ENCODE measurements at places on chromosomes 2 and 18.
A peak's percentile ranks its signal among the peaks of the same experiment; 100 is the strongest.

- no peak for DNase-seq
Observed at GRCh38 chr2:37367984-37368383, 23.6 kb downstream of the QPCT start.

DNA sequence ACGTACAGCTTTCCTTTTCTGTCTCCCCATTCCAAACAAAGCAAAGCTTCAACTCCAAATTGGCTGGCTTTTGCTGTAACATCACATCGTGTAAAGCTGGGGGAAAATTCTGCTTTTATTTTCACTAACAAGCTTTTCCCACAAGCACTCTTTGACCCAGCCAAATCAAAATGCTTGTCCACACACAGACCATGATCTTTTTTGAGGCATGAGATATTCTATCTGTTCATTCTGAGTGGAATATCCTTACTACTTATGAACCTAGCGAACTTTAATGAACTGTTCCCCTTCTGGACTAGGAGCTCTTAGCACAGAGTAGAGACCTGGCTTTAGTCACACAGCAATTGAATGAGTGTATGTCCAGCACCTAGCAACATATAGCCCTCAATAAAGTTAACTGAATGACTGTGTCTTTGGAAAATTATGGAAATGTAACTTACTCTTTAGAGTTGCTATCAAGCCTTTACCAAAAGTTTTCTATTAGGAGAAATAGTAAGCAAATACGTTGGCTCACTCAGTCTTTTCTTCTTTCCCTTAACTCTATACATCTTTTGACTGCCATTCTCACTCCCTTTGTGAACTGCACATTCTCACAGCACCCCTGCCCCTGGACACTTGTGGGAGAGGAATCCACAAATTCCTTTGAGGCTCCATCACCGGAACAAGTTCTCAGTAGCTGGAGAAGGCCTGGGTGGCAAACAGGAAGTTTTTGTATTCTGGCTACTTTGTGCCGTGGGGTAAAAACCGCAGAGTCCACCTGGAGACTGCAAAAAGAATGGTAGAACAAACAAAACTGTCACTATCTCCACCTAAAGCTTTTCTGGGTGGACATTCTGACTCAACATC lies 1.3 kb upstream of the UBE2E3 start:
- no peak for DNase-seq

DNA sequence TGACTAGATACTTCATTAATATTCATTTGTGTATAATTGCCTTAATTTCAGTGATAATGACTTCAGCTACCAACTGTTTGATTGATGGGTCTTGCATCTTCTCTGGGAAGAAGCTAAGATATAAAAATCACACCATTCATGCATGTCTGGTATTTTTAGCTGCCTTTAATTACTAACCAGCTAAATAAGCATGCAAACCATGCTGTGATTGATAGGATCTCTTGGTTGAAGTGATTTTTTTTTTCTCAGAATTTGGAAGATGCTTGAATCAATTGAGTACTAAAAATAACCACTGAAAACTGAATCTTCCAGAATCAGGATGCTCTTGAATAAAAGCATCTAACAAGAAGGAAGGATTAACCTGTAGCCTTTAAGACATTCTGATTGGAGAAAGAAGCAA lies 668.8 kb downstream of the TDRD15 start:
- DNase-seq = no peak

DNA sequence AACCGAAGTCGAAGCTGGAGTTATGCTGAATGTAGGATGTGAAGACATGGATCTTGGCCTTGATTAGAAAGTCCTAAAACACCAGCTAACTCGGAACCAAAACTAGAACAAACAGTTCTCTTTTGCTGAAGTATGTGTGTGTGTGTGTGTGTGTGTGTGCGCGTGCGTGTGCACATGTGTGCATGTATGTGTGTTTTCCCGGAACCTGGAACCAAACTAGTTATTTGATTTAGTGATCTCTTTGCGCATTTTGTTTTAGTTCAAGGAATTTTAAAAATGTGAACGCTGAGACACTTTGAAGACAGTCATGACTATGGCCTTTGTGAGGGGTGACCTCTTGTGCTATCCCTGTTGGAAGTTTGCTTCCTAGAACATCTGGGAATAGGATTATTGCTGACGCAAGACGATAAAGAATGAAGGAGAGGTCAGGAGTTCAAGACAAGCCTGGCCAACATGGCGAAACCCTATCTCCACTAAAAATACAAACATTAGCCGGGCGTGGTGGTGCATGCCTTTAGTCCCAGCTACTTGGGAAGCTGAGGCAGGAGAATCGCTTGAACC lies 23.8 kb downstream of the FHL2 start:
- DNase-seq = no peak

DNA sequence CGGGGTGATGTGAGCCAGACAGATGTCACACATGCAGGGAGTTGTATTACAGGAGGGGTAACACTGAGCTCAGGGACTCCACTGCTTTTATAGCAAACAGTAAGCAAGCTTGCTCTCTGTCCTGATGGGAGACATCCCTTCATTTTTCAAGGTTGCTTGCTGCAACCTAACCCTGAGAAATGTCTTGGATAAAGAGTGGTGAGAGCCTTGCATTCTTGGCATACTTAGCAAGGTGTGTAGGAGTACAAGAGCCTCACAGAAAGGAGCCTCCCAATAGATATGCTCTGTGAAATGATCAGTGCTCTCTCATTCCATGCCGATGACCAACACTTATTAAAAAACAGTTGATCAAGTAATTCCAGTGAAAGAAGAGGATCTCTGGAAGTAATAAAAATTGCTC lies 8.1 kb downstream of the PFN4 start:
- DNase-seq = no peak

- DNase-seq = no peak
Observed at GRCh38 chr2:124534028-124534427, 508.9 kb downstream of the CNTNAP5 start.

GRCh38 chr18:650428-650858 lies 7.0 kb upstream of the TYMS start:
- no peak for DNase-seq

DNA sequence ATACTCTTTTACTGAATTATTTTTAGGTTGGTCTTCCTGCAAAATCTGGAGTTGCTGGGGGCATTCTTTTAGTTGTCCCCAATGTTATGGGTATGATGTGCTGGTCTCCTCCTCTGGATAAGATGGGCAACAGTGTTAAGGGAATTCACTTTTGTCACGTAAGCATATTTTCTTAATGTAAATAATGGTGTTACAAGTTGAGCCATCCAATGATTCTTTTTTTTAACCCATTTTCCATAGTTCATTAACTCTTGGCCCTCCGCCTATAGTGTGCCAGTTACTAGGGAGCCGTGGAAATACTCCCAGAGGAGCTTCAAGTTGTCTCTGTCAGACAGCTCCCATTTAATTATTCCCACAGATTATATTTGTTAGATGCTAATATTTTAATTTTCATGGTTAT lies 49.8 kb downstream of the GLS start:
- DNase-seq = no peak

GRCh38 chr2:240435457-240435947 lies at the start of gene GPC1:
Gene GPC1, plus strand, starts transcription at chr2:240435663. Its CDS starts 256 bp downstream, at chr2:240435919.
- DNase-seq = no peak

GRCh38 chr2:127674241-127675209 lies 805 bp downstream of the LIMS2 start:
- DNase-seq = peak; percentile 17

DNA sequence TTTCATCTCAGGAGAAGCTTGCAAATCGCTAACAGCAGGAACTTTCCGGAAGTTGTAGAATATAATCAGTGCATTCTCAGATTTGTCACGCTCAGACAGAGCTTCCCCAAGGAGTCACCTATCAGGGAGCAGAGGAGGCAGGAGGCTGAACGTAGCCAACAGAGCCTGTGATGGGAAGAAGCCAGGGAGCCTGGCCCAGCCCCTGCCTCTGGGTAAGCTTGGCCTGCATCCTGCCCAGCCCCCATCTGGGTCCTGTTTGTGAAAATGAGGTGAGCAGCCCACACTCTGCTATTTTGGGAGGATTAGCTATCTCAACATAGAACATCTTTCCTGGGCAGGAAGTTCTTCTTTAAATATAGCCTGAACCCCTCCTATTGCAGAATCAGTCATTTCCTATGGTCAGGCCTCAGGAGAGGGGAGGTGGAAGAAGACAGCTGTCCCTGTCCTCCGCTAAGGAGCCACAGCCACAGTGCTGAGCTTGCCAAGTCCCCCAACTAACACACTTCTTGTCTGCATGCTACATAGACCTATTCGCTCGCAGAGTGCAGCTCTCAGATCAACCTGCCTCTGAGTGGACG lies 19.2 kb upstream of the PKDCC start:
- DNase-seq = no peak
